ENCODE measurements at places on chromosomes 6 and 20.

DNA sequence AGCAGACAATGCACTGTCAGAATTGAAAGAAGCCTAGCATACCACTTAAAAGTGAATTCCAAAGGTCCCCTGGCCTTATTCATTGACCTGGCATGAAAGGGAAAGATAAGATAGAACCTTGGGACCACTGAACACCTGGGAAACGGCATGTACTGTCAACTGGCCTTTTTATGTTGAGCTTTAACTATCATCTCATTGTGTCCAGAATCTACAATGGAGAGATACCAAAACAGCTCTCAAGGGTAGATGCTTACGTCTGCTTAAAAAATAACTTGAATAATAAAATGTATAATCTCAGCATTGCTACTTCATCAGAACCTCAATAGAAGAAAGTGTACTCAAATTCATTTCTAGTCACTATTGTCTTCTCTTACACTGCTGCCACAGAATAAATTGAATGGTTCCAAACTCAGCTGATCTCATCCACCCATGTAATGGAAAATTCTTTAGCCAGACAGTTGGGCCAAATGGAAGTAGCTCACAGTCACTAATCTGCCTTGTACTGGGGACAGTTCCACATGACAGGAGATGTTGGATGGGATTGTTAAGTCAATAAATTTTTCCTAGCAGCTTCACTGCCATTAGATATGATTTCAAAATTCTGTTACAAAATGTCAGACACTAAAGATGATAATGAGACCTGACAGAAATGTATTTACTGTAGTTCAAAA, 93.8 kb downstream of the MLIP start:
- peak; percentile 4 for DNase-seq

GRCh38 chr6:71048320-71049164, 91.7 kb upstream of the B3GAT2 start:
- no peak for DNase-seq

DNA sequence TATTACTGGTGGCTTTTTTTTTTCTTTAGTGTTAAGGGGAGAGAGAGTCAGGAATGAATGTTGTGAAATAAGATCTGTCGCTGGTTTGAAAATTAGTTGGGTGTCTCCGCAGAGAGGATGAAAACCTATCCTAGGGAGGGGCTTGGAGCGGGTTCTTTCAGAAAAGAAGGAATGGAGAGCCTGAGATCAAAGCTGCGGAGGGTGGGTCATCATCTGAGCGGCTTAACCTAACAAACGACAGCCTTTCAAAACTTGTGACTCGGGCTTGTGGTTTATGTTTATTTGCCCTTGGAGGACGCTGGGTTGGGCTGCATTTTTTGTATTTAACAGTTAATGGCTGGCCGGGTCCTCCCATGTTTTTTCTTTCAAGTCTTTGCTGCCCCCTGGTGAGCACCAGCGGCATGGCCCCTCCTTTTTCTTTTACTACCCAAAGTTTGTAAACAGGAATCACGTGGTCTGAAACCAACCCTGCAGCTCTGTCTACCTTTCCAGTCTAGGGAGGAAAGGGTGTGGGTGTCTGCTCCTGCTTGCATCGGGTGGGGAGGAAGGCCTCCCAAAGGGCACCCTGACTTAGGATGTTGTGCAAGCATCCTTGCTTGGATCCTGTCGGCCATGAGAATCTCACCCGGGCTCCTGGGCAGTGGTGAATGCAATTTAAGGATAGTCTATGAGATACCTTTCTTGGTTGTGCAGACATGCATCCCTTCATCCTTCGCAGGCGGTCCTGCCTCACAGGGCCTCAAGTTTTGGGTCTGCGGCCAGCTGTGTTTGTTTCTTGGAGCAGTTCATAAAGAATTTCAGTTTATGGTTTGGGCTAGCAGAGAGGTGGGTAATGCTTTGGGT, 2.2 kb downstream of the PIM1 start:
- DNase-seq = peak; percentile 99

DNA sequence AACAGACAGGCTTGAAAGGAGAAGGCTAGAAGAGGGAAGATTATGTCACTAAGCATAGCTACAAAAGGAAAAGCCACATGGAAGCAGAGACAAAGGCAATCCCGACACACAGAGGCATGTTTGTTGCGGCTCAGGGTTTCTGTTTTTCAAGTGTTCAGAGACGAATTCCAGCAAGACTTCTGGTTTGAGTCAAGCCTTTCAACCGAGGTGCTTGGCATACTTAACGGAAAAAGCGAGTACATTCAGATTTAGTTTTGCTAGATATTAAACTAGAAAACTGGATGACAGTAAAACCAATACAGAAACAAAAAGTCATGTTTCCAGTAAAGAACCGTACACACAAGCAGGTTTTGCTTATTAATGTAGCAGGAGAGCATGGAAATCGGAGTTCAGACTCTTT, 27.2 kb downstream of the MCUR1 start:
- peak; percentile 53 for DNase-seq

Data from ELF-1 (cell line).